ENCODE measurements at places on chromosomes 16 and 17.

DNA sequence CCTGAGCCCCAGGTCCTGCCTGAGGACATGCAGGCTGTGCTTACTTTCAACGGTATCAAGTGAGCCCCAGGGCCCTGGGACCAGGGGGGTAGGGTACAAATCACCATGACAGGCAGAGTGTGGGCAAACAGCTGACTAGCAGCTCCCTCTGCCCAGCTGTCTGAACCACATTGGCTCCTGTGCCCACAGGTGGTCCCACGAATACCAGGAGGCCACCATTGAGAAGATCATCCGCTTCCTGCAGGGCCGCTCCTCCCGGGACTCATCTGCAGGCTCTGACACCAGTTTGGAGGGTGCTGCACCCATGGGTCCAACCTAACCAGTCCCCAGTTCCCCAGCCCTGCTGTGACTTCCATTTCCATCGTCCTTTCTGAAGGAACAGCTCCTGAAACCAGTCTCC, 10.0 kb downstream of the SLC46A1 start:
- DNase-seq = no peak

DNA sequence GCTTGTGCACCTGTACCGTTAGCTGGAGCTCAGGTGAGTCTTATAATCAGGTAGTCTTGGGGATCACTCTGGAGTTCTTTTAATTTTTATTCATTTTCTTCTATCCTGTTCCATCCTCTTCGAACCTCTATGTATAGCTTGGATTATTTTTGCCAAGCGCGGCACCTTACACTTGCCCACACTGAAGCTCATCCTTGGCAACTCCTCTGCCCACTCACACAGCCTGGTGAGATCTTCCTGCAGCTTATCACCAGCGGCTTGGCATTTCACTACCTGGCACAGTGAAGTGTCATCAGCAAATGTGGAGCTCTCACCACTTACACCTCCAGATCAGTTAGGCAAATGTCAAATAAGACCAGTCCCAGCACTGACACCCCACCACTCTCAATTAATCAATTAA, 116.7 kb downstream of the CACNG3 start:
- no peak for DNase-seq

DNA sequence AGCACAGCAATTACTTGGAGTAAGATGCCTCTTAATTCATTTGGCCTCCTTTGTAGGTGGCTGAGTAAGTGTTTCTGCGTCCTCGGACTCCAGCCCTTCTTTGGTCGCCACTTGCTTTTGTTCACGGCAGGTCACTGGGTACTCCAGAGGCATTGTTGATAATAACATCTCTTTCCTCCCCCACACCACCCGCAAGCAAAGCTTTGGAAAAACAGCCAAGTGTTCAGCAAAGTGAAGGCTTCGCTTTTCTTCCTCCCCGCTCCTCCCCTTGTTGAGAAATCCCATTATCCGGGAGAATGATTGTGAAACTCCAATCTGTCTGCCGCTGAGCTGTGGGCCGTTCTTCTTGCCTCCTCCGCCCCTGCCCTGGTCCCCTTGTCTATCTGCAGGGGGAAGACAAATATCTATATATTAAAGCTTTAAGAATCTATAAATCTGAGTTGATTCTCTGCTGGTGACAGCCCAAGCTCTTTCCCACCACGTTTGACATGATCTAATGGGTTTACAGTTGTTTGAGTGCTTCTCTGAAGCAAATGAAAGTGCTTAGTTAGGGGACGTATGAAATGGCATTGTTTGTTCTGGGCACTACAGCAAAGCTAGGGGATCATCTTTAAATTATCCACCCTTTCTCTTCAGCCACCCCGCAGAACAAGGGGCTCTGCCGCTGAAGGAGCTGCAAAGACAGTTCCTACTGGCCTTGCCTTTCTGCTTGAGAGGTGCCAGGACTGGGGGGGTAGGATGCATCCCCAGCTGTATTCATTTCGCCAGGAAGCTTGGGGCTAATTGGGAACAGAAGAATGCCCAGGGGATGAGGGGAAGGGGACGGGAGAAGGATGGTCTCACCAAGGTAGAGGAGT, 167.1 kb downstream of the CCDC182 start:
- no peak for DNase-seq

DNA sequence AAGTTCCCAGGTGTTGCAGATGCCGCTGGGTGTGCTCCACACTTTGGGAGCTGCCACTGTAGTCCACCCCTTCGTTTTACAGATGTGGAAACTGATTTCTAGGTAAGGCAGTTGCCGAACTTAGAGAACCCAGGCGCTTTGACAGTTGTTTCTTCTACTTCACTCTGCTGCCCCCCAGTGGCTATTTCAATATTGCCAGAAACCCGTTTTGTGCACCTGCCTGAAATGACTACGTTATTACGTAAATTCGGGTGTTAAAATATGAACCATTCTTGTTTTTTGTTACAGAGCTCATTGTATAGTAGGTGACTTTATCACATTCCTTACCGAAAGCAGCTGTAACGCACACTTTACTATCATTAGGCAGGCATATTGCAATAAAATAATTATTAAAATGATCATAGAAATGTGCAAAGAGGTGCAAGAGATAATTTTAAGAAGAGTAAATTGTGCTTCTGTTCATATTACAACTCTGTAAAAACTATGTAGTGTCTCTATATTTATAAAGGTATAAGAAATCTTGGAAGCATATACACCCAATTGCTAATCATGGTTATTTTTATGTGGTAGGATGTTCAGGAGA, 44.9 kb downstream of the OTOA start:
- DNase-seq = peak; percentile 2

DNA sequence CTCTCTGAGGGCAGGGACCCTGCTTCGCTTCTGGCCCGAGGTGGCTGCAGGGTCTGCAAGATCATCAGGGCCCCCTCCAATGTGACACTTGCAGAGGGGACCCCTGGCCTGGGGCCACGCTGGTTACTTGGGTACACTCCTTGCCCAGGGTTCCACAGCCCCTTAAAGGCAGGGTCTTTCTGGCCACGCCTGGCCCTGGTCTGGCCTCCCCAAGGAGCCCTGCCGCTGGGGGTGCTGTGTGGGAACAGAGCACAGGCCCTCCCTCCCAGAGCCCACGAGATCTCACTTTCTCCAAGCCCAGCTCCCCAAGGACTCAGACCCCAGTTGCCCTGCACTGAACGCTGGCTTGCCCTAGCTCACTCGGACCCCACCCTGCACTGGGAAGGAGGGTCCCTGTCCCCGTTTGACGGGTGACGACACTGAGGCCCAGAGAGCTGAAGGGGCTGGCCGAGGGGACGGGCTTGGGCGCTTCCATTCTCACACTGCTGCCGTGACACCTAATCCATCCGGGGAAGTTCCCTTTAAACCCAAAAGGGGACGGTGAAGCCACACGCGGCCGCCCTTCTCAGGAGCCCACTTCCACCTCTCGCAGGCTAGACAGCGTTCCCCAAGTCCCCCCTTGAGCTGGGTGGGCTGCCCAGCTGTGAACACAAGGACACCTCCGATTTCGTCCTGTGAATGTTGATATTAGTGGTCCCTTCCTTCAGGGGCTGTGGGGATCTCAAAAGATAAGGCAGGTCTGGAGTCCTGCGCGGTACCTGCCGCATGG, 26.9 kb upstream of the OSGIN1 start:
- no peak for DNase-seq

DNA sequence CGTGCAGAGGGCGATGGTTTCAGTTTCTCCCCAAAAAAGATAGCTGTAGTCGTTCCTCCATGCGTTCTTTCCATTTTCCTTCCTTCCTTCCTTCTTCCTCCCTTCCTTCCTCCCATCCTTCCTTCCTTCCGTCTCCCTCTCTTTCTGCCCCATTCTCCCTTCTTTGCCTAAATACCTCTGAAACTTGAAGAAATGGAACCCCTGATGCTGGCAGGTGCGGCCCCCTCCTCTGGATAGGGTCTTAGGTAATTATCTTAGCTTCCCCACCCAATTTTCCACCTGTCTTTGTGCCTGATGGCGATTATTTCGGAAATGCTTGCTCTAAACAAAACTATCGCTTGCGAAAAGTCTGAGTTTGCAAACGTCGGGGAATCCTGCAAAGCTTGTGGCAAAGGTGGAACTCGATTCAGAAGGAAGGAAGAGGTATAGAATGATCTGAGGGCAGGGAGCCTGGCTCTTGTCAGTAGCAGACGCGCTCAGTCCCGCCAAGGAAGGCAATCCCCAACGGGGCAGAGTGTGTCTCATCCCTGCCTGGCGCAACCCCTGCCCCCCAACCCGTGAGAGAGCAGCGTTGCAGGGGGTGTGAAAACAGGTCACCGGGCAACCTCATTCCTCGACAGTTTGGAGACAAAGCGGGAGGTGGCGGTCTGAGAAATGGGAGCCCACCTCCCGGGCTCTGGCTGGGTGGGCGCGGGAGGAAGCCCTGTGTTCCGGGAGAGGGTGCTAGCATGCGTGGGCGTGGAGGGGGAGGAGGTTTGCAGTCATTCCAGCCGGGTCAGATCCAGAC, 2.9 kb upstream of the CBX8 start:
- no peak for DNase-seq

GRCh38 chr17:81345228-81346089, 49.8 kb upstream of the BAHCC1 start:
- DNase-seq = peak; percentile 64

DNA sequence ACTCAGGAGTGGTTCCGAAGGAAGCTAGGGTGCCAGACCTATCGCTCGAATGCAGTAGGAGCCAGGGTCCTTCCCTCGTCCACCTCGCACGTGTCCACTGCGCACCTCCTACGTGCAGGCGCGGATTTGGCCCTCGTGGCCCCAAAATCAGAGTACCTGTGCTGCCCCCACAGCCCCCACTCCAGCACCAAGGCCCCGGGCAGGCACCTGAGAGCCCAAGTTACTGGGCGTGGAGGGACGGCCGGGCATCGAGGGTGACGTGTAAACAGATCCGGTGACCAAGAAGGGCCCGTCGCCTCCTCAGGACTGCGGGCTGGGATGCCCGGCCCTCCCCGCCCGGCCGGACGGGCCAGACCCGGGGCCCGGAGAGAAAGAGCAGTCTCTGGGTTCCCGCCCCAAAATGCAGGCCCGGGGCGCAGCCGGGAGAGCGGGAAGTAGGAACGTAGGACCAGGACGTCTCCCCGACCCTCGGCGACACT, 492 bp downstream of the SLC25A39 start:
- no peak for DNase-seq

- DNase-seq = no peak
Measured at GRCh38 chr16:64638766-64639165, 483.1 kb downstream of the CDH11 start.

- DNase-seq = no peak
Measured at GRCh38 chr16:86510465-86511261, at the start of gene FOXF1. TSS of gene FOXF1 (plus strand) at chr16:86510527. CDS start at chr16:86510570, 43 bp downstream.

DNA sequence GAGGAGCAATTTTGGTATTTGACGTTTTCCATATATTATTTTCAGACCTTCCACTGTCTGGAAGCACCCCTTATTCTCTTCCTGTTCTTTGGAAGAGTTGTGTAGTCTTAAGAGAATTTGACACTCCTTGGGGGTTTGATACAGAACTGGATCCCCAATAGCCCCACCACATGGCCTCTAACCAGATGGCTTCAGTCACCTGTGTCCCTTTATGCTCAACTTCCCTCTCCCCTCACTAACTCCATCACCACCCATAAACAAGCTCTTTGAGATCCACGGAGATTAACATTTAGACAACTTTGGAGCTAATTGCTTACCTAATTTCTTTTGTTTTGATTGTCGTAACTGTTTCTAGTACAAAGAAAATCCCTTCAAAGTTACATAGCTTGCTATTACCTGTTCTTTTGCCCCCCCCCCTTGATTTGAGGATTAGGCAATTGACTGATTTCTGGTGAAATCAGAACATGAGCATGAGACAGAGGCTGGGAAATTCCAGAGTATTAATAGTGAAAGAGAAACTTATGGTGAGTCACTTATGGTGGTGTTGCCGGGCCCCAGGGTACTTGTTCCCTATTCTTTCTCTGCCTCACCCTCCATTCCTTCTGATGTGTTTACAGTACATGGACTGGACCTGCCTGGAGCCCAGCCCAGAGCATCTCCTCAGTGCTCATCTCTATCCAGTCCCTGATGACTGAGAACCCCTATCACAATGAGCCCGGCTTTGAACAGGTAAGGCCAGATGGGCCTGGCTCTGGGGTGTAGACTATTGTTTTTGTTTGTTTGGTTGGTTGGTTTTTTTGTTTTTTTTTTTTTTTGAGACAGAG, 7.5 kb downstream of the UBE2Z start:
- no peak for DNase-seq

- DNase-seq = no peak
Measured at GRCh38 chr17:80990921-80991644, 558 bp upstream of the CHMP6 start.

DNA sequence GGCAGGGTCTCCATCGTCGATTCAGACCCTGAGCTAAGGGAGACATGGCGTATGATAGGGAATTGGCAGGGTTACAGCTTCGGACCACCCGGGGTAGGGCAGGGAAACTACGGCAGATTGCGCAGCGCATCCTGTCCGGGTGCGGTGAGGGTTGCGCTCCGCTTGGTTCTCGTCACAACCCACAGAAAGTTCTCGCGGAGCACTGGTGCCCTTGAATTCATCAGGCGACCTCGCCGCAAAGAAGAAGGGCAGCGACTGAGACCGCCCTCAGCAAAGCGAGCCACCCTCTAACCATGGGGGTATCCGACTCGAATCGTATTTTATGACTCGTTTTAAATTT, 1.2 kb downstream of the HS3ST3B1 start:
- no peak for DNase-seq

DNA sequence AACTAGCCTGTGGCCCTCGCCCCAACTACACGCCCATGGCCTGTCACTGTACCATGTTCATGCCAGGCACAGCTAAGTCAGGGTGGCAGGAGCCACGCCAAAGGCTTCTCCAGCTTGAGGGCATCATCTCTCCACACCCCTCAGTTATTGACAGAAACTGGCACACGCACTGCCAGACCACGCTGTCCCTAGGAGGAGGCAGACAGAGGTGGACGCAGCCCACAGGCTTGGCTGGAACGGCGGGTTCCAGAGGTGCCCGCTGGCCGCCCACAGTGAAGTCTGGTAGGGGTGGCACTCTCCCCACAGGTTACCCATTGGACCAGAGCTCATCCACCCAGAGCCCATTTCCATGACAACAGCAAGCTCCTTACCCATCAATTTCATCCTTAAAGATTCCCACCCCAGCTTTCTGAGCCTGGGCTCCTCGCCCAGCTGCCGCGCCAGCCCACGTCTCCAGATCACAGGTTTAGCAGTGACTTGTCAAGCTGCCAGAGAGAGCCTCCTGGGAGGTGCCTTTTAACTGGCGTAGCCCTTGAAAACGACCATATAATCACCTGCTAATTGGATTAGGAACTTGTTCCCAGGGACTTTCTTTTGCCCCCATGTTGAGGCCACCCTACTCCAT, 27.9 kb downstream of the RPRML start:
- no peak for DNase-seq

- no peak for DNase-seq
Measured at GRCh38 chr17:18967916-18968315, 16.0 kb downstream of the SLC5A10 start.

GRCh38 chr17:72945473-72945872, 147.0 kb downstream of the SLC39A11 start:
- DNase-seq = no peak

GRCh38 chr17:81427173-81428120, 32.2 kb downstream of the BAHCC1 start:
- peak; percentile 61 for DNase-seq

- no peak for DNase-seq
Measured at GRCh38 chr16:50945171-50945570, 203.3 kb downstream of the CYLD start.

DNA sequence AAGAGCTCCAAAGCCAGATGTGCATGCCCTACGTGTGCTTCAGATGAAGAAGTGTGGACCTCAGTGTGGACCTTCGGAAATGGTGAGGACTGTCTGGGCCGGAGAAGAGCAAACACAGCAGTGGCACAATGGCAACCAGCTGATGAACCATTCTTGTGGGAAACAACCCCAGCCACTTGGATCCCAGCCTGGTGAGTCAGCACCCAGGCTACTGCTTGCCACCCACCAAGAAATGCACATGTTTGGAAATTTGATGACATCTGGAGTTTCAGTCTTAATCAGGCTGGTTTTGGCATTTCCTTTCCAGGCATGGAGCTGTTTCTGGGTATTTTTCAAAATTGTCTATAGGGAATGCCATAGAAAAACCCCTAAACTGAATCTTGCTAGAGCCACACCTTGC, 42.7 kb downstream of the DYNLRB2 start:
- DNase-seq = no peak
